ENCODE measurements at places on chromosomes 2 and 18.
A peak's percentile ranks its signal among the peaks of the same experiment; 100 is the strongest.

GRCh38 chr2:231391981-231392380 is 3.5 kb upstream of the B3GNT7 start:
- DNase-seq = no peak

- no peak for DNase-seq
These were observed 57.2 kb downstream of the TSHZ1 start for GRCh38 chr18:75267643-75268363.

GRCh38 chr18:62992877-62993365 is 277.6 kb downstream of the PHLPP1 start:
- DNase-seq = no peak

DNA sequence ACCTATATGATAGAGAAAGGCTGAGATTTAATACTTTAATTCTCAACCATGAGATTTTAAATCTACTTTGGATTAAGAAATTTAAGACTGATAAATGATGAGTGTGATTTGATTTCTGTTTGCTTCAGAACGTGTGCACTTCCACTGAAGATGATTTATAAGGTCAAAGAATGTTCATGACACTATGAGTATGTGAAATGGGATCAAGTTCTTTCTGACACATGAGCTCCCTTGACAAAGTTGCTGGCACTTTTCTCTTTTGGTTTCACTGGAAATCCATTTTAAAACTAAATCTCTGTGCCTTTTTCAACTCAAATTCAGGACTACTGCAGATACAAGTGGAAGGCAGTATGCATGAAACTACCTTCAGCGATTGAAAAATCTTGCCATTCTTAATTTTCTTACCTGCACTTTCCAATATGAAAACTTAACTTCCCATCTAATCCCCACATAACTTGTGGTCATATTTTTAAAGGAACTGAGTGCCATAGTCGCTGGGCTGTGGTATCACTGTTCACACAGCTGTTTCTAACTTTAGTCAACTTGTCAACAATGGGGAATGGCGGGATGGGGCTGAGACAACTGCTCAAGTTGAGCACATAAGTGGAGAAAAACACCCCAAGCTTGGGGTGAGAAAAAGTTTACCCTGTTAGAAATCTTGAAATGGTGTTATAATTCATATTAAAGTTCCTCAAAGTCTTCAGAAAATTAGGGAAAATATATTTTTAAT is 51.8 kb upstream of the TTN start:
- DNase-seq = no peak

DNA sequence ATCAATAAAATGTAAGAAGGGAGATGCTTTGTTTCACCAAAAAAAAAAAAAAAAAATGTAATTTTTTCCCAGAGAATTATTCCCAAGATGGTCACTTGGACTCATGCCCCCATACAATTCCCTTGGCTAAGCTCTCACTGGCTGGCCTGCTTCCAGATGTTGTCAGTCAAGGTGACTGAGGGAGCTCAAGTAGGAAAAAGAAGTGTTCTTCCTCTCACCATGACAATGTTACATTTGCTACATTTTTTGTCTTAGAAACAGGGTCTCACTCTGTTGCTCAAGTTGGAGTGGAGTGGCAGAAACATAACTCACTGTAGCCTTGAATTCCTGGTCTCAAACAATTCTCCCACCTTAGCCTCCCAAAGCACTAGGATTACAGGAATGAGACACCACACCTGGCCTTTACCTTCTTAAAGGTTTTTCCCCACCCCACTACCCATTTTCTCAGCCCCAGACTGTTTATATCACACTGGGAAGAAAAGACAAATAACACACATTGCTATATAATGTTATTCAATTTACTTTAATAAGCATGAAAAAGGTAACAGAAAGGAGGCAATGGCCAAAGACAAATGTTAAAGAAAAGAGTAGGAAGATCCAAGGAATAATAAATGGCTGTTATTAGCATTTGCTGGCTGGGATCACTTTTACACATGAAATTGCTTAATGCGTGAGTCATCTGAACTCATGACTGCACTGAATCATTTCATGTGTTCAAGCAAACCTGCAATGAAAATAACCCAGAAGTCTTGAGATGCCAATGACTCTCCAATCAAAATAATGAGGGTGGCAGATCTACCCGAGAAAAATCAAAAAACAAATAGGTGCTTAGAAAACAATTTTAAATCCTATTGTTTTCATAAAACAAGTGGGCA is 45.2 kb downstream of the ACVR1 start:
- no peak for DNase-seq

GRCh38 chr2:52831216-52831615 is 936.4 kb upstream of the CHAC2 start:
- no peak for DNase-seq

GRCh38 chr2:128017561-128017960 is 10.3 kb downstream of the SAP130 start:
- DNase-seq = no peak

DNA sequence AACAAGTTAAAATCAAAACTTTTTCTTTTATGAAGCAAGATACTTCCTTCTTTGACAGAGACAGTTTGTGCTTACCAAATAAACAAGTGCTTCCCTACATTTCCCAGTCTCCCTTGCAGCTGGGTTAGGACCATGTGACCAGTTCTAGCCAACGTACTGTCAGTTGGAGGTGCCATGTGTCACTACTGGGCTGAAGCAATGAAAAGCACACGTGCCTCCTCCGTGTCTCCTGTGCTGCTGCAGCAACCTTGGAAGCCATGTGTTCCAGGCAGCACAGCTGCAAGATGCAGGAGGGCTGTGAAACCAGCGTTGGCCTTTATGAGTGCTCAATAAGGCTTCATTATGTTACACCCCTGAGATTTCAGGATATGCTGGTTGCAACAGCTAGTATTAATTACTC is 93.2 kb downstream of the DHRS9 start:
- no peak for DNase-seq

DNA sequence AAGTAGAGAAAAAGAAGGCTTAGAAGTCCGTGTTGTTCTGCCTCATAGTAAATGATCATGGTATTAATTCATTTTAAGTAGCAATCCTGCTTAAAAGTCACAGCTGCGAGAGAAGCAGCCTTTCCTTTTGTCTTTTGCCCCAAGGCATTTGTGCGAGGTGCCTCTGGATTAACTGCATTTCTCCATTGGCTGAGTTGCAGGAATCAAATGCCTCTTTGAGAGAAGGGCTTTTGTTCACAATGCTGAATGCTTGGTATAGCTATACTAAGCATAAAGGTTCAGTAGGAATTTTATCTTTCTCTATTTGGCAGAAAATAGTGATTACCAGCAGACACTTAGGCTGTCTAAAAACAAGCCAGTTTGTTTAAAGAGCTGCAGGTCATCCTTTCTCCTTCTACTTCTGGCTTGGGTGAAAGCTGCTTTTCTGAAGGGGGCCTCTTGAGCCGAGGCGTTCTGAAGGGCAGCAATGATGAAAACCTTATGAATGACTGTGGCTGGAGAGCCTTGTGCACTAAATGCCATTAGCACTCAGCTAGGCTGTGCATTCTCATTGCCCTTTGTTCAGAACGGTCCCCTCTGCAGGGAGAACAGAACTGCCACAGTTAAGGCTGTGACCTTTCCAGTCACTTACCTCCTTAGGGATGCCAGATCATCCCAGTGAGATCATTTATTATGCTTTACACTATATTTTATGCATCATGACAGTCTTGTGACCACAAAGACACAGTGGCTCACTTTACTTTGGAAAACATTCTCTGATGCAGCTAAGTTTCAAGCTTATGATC is 68.8 kb upstream of the TMEM87B start:
- no peak for DNase-seq

- DNase-seq = peak; percentile 4
These were observed 92.5 kb upstream of the MAP2 start for GRCh38 chr2:209331291-209331844.

DNA sequence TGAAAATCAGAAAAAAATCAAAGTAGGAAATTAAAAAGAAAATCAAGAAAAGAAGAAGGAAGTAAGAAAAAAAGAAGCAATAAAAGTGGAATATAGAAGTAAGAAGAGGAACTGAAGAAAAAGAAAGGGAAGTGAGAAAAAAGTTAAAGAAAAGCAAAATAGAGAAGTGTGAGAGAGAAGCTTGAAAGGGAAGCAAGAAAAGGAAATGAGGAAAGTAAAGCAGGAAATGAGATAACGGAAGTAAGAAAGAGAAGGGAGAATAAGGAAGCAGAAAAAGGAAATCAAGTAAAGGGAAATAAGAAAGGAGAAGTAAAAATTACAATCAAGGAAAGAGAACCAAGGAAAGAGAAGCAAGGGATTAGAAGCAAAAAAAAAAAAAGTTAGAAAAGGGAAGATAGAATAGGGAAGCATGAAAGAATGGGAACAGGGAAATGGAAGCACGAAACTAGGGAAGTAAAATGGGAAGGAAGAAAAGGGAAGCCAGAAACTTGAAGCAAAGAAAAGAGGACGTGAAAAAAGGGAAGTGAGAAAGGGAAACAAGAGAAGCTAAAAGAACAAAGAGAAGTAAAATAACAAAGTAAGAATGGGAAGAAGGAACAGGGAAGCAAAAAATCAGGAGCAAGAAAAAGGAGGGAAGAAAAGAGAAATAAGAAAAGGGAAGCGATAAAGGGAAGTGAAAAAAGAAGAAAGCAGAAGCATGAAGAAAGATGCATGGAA is 243.3 kb upstream of the NCKAP5 start:
- no peak for DNase-seq

GRCh38 chr2:180890781-180891180 is 89.6 kb upstream of the UBE2E3 start:
- no peak for DNase-seq

GRCh38 chr2:73935641-73936040 is 9.0 kb downstream of the DGUOK start:
- DNase-seq = no peak

DNA sequence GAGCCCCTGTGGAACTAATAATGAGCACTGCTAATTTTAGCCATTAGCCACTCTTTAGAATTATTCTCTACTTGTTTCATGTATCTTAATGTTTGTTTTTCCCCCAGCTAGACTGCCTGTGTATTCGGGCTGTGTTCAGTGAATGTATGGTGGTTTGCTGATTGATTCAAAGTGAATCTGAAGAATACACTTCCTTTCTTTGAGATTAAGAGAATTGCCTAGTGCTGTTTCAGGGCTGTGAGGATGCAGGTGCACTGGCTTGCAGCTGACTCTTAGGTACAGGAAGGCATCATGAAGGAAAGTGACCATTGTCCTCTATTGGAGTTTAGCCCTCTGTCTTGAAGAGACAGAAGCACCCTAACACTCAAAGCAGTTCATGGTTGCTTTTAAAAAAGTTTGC is 138.7 kb downstream of the CERS6 start:
- no peak for DNase-seq

DNA sequence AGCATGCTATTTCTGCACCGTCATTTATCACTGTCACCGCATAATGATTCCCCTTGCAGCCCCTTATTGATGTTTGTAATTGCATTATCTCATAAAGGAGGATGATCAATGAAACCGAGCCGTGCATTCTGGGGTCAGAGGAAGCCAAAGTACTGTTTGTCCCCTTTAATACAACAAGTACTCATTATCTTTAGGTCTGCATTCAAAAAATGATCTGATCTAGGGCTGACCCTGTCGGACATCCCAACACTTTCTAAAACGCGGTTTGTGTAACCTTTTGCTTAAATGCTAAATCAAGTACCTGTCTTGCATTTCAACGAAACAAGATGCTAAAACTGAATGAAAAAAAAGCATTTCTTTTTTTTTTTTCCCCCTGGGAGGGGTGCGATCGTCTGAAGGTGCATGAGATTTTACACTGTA is 143.8 kb downstream of the MEIS1 start:
- no peak for DNase-seq

GRCh38 chr2:218046238-218046637 is 22.8 kb upstream of the RUFY4 start:
- no peak for DNase-seq

- no peak for DNase-seq
These were observed 8.4 kb downstream of the BCL11A start for GRCh38 chr2:60544954-60545560.

DNA sequence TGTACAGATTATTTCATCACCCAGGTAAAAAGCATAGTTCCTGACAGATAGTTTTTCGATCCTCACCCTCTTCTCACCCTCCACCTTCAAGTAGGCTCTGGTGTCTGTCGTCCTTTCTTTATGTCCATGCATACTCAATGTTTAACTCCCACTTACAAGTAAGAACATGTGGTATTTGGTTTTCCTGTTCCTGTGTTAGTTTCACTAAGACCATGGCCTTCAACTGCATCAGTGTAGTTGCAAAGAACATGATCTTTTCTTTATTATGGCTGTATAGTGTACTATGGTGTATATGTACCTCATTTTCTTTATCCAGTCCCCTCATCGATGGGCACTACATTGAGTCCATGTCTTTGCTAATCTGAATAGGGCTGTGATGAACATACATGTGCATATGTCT is 184.2 kb downstream of the KCNJ3 start:
- DNase-seq = no peak

DNA sequence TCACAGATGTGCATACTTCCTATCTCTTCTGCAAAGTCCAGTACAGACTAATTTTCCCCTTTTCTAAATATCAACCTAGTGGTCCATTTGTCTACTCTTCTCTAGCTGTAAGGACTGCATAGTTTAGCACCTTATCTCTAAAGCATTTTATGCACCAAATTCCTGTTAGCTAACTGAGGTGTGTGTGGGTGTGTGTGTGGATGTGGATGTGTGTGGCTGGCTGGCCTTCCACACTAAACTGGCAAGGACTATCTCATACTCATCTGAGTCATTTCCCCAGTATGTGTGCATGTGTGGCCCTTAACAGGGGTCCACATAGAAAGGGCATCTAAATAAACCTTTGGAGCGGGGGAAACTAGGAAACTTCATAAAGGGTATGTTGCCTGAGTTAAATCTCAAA is 139.6 kb downstream of the TTC32 start:
- DNase-seq = no peak

- DNase-seq = no peak
These were observed 17.0 kb downstream of the BABAM2 start for GRCh38 chr2:27907547-27907946.

- no peak for DNase-seq
These were observed 165.0 kb downstream of the CDH19 start for GRCh38 chr18:66438711-66439536.

DNA sequence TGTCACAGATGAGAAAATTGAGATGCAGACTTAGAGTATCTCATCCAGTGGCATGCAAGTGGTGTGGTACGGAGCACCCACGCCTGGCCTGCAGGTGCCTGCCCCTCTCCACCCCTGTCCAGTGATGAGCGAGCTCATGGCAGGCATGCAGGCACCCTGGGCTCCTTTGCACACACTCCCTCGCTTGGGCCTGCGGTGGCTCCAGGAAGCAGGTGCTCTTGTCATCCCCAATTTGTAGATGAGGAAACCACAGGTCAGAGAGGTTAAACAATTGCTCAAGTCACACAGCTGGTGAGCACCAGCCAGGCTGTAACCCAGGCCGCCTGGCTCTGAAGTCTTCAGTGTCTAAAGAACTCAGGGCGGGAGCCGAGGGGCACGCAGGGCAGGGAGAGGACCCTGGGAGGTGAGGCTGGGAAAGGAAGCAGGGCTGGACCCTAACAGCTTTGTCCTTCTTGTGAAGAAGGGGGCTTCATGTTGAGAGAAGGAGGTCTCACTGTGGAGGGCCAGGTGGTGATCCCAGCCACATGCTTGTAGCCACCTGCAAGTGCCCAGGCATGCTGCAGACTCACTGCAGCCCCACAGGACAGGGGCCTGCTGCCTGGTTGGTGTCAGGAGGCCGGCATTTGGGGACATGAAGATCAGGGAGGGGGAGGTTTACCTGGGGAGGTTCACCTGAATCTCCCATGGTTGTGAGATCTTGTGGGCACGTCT is 166.2 kb downstream of the SH3RF3 start:
- no peak for DNase-seq
